Pancreas (tissue), 10 donors: ENCODE measurements at places on chromosomes 6 and 20.

- H3K27ac ChIP-seq, result no peak overlapping the region
- H3K4me1 ChIP-seq, result no peaks in the 10 kb centered on the region
- no peak overlapping the region for H3K4me3 ChIP-seq
- no peaks in the 10 kb centered on the region for H3K27me3 ChIP-seq
- DNase-seq, result no peak
- no peaks in the 10 kb centered on the region for H3K36me3 ChIP-seq
Observed at GRCh38 chr6:110547266-110547964, 71.0 kb upstream of the SLC22A16 start.

DNA sequence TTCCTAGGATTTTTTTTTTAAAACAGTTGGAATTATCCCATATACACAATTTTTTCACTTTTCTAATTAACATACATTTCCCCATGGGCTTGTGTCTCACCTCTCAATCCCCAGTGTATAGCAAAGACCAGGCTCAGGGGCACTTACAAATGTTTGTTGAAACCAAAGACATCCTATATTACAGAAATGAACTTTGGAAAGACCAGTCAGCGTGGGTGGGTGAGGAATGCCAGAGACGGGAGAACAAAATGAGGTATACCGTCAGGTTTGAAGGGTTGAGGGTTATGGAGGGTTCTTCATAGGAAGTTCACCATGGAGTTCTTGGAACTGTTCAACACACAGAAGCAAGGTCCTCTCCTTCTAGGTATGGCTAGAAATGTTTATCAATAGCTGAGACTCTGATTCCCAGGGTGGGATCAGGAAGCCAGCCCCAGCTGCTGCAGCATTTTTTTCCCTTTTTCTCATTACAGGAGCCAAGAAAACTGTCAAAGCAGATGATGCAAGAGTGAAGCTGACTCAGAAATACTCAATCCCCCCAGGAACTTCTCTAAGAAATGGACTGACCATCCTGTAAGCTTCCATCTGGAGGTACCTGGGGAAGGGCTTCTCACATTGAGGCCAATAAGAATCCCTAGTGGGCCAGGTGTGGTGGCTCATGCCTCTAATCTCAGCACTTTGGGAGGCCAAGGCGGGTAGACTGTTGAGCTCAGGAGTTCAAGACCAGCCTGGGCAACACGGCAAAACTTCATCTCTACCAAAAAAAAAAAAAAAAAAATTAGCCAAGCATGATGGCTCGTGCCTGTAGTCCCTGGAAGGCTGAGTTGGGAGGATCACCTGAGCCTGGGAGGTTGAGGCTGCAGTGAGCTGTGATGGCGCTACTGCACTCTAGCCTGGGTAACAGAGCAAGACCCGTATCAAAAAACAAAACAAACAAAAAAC, 15.9 kb upstream of the TBC1D20 start:
- no peak overlapping the region for H3K27ac ChIP-seq
- no peaks in the 10 kb centered on the region for H3K27me3 ChIP-seq
- no peak for DNase-seq
- H3K4me3 ChIP-seq, result no peak overlapping the region
- H3K4me1 ChIP-seq, result no peaks in the 10 kb centered on the region
- no peaks in the 10 kb centered on the region for H3K36me3 ChIP-seq

GRCh38 chr6:64811119-64811518, 895.9 kb downstream of the EYS start:
- no peak for DNase-seq
- H3K4me1 ChIP-seq, result no peaks in the 10 kb centered on the region
- H3K36me3 ChIP-seq, result no peaks in the 10 kb centered on the region
- H3K4me3 ChIP-seq, result no peak overlapping the region
- H3K27ac ChIP-seq, result no peak overlapping the region
- no peaks in the 10 kb centered on the region for H3K27me3 ChIP-seq

GRCh38 chr6:21946298-21946783, 350.5 kb downstream of the PRL start:
- H3K27ac ChIP-seq, result no peak overlapping the region
- H3K36me3 ChIP-seq, result no peaks in the 10 kb centered on the region
- DNase-seq, result no peak
- no peak overlapping the region for H3K4me3 ChIP-seq
- no peaks in the 10 kb centered on the region for H3K27me3 ChIP-seq
- peaks cover 9% of the 10 kb centered on the region for H3K4me1 ChIP-seq

- H3K4me1 ChIP-seq, result peaks cover 6% of the 10 kb centered on the region
- H3K27me3 ChIP-seq, result no peaks in the 10 kb centered on the region
- no peak for DNase-seq
- H3K4me3 ChIP-seq, result no peak overlapping the region
- H3K36me3 ChIP-seq, result no peaks in the 10 kb centered on the region
Observed at GRCh38 chr6:121505284-121505683, 69.8 kb downstream of the GJA1 start.

DNA sequence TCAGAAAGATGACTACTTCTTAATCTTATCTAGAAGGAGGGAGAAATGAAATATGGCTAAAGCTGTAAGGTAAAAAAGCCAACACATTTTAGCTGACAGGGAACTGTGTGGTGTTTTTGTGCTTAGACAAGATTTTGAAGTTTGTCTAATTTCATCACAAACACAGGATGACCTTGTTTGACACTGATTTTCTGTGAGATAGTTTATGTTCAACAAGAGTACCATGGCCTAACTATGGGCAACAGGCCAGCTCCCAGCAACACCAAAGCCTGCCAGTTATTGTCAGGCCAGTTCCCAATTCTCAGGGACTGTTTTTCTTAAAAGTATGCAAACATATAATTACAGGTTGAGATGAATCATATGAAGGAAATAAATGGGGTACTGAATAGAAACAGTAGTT, 5.5 kb upstream of the ABCF1 start:
- no peaks in the 10 kb centered on the region for H3K27me3 ChIP-seq
- no peaks in the 10 kb centered on the region for H3K36me3 ChIP-seq
- H3K4me1 ChIP-seq, result peaks cover 7% of the 10 kb centered on the region
- no peak overlapping the region for H3K27ac ChIP-seq
- no peak overlapping the region for H3K4me3 ChIP-seq

DNA sequence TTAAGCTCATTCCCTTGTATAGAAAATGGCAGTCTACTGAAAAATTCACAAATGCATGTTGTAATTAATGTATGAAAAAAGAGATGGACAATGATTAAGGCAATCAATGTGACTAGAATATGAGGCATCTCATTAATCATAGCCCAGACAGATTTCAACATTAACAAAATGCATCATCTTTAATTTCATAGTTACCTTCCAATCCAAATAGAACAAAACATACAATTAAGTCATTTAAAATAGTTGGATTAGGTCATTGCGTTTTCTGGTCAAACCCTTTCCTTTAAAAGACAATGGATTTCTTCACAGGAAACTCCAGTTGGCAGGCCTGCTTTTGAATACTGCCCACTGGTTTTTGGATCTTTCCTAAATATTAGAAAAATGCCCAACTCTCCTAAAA, 203.9 kb downstream of the HAO1 start:
- H3K27ac ChIP-seq, result no peak overlapping the region
- no peak overlapping the region for H3K4me3 ChIP-seq
- H3K27me3 ChIP-seq, result no peaks in the 10 kb centered on the region
- peaks cover 15% of the 10 kb centered on the region for H3K4me1 ChIP-seq
- no peak for DNase-seq

GRCh38 chr20:63223121-63223825, 7.3 kb upstream of the YTHDF1 start:
- DNase-seq, result no peak
- no peak overlapping the region for H3K4me3 ChIP-seq
- H3K36me3 ChIP-seq, result no peaks in the 10 kb centered on the region
- H3K4me1 ChIP-seq, result no peaks in the 10 kb centered on the region
